ENCODE measurements at places on chromosomes 2 and 18.
A peak's percentile ranks its signal among the peaks of the same experiment; 100 is the strongest.

GRCh38 chr2:232385660-232386489 is 7.3 kb downstream of the ALPP start:
- DNase-seq = peak; percentile 42

DNA sequence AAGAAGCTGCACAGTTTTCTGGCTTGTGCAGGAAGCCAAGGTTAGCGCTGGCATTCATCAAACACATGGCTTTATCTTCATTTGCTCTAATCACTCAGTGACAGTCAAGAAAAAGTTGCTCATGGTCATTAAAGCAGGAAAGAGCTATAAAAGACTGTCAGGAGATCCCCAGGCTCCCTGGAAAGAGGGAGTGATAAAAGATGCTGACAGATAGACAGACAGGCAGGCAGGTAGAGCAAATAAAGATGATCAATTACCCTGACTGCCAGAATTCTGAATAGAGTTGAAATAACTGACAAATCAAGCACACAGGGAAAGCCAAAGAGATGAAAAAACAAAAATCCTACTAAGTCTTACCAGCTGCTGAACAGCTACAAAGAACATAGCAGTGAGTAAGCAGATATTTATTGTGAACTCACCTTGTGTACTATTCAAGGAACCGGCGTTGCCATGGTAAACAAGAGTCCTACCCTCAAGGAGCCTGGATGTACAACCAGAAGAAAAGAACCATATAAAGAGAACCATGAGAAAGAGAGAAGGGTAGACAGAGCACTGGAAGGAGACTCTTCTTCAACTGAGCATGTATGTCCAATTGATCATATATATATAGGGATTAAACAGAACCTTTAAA is 68.0 kb downstream of the RNF152 start:
- no peak for DNase-seq

DNA sequence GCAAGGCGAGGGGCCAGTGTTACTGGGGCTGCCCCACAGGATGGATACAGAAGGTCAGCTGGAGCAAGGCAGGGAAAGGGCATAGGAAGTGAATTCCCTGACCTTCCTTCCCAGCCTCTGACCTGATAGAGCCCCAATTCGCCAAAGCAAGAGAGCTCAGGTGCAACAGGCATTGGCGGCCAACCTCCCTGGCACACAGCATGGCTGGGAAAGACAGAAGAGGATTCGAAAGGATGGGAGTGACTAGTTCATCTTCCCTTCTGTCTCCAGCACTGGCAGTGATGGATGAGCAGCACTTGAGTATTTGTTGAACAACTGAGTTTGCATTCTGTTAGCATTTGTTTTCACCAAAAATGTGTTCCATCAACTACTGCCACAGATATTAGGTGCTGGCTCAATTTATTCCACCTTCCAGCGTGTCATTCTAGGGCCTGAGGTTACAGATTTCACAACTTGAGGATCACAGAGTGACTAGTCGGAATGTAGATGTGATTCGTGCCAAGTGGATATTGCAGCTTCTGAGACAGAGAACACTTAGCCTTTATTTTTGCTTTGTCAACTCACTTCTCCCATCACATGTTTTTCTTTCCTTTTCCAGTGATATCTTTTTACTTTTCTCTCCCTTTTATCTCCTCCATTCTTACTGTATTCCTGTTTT is 6.2 kb downstream of the COPS8 start:
- DNase-seq = no peak

DNA sequence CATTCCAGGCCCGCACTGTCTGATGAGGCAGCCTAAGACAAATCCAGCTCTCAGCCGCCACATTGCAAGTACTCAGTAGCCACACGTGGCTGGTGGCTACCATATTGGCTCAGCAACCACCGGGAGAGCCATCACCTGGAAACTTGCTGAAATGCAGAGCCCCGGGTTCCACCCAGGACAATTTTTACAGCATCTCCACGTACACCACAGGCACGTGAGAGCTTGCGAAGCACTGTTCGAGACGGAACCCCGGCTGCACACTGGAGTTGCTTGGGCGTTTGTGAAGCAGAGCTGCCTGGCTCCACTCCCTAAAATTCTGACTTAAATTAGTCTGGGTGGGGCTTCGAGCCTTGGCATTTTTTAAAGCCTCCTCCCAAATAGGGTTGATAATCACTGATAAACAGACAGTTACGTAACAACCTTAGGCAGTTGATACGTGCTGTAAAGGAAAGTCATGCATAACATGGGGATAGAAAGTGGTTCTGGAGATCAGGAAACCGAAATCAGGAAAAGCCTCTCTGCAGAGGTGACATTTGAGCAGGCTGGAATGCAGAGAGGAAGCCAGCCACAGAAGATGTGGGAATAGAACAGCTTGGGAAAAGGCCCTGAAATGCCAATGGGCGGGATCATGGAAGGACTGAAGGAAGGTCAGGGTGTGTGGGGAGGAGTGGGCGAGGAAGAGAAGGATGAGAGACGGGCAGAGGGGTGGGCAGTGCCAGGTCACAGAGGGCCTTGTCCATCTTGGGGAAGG is 6.2 kb downstream of the ASAP2 start:
- DNase-seq = no peak

- no peak for DNase-seq
These were observed 400.2 kb upstream of the SETBP1 start for GRCh38 chr18:44280479-44280878.

DNA sequence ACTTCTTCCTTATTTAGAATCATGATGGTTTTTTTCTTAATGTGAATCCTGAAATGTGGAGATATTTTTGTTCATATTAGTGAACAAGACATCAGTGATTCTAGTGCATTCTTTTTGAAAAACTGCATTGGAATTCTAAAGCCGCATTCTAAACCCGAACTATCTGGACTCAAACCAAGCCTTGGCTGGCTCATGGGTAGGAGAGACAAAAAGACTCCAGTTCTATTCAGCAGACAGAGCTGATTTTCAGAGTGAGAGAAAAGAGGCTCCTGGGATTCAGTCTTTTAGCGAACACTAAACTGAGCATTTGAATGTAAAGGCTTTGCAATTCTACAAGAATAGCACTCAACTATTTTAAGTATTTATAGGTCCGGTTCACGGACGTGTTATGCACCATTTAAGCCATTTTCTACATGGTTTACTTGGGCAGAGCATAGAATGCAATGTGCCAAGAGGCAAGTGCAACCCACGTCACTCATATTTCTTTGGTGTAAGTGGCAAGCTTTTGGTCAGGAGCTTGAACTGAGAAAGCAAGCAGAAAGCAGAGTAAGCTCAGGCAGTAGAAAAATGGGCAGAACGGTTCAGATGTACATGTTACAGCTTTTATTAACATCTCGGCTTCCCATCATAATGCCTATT is 227.3 kb upstream of the RAB12 start:
- no peak for DNase-seq

DNA sequence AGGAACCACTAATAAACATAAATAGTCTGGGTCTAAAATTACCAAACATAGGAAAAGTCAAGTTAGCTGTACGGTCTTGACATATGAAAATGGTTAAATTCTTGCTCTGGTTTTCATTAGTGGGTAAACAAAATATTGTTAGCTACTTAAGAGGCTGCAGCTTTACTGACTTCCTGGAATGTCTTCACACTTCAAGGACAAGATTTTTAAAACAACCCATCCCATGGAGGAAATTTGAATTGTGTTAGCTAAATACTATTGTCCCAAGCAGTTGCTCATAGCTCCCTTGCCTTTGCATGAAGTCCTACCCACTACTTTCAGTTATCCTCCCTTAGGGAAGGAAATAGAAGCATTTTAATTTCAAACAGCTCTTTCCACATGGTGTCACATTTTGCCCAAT is 128.5 kb downstream of the EPHA4 start:
- DNase-seq = peak; percentile 37

GRCh38 chr2:181164699-181165098 is 184.3 kb downstream of the UBE2E3 start:
- DNase-seq = no peak

DNA sequence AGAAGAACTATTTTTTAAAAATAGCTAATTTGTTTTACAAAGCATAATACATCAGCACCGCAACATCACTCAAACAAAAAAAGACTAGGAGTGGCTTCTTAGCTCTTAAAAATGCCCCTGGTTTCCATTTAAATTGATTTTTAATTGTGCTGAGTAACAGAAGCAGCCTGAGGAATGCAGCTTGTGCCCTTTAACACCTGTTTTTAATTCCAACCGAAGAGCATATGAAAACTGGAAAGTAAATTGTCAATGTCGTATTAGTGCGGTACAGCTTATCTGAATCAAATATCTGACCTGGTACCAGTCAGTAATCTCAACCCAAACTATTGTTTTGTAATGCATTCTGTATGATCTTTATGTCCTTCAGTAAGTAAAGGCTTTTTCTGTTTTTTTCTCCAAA is 13.2 kb upstream of the CD302 start:
- DNase-seq = no peak

DNA sequence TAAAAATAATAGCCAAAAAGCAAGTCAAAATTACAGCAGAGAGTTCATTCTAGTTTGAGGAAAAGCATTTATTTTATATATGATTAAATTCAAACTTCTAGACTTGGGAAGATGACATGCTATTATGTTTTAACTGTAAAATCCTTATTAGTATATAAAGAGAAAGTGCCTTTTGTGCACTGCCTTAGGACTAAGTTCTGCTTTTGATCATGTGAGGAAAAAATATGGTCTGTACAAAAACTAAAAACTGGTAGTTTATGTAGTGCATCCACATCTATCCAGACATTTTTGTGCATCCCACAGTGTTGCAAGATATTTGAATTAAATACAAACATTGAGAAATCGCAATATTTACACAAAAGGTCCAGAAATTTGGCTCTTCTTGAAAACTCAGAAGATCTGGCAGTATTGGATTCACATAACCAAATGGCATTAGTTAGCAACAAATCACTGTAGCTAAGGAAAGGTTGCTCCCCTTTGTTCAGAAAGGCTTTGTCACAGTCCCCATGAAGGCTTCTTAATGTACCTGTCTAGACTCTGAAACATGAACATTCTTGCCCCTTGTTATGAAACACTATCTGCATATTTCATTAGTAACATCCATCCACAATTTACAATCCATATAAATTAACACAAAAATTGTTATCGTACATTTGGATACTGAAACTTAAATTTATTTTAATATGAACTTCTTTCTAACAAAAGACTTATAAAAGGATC is 2.2 kb downstream of the MMADHC start:
- no peak for DNase-seq

GRCh38 chr18:78169174-78169864 is 810.3 kb upstream of the SALL3 start:
- no peak for DNase-seq

GRCh38 chr2:158325031-158325781 is 131.3 kb downstream of the CCDC148 start:
- no peak for DNase-seq

GRCh38 chr18:56884511-56884910 is 233.4 kb downstream of the WDR7 start:
- DNase-seq = no peak

- DNase-seq = no peak
These were observed 32.4 kb upstream of the TMEM131 start for GRCh38 chr2:98028101-98028561.

DNA sequence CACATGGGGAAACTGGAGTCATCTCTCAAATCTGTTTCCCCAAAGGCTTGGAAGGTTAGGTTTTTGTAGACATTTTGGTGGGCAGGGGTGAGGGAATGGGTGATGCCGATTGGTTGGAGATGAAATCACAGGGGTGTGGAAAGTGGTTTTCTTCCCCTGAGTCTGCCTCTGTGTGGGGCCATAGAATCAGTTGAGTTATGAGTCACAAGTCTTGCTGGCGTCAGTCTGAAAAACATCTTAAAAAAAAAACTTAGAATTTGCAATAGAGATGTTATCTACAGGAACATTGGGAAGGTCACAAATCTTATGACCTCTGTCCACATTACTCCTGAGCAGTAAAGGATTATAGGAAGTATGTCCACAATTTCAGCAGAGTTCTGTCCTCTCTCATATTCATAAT is 314.6 kb downstream of the CNTNAP5 start:
- peak; percentile 10 for DNase-seq

DNA sequence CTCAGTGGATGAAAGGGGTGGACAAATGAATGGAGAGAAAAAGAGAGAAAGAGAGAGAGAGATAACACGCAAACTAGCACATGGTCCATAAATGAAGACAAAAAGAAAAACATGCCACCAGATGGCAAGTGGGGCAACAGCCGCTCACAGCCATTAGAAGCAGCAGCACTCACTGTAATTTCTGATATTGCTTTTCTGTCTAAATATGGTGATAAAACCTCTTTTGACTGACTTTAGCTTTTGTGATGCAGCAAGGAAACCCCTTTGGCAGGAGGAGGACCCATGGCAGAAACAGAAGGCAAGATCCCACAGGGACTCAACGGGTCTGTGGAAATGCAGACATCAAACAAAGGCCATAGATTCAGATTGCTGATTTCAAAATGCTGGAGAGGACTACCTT is 88.0 kb upstream of the CDH20 start:
- DNase-seq = no peak

DNA sequence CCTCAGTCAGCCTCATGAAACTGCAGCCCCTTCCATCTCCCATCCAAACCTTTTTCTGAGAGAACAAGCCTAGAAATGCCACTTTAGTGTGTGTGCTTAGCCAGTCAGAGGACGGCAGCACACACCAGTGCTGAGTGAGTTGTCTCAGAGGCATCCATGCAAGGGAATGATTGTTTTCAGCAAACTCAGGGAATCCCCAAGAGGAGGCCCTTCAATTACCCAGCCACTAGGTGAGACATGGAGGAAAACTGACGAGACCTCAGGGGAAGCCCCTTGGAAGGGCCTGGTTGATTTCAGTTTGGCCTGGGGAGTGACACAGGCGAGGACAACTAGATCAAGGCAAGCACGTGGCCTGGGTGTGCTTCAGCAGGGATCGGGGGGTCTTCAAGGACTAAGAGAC is 49.7 kb downstream of the APOB start:
- DNase-seq = no peak

- no peak for DNase-seq
These were observed 2.5 kb upstream of the ASIC4 start for GRCh38 chr2:219511547-219512325.

DNA sequence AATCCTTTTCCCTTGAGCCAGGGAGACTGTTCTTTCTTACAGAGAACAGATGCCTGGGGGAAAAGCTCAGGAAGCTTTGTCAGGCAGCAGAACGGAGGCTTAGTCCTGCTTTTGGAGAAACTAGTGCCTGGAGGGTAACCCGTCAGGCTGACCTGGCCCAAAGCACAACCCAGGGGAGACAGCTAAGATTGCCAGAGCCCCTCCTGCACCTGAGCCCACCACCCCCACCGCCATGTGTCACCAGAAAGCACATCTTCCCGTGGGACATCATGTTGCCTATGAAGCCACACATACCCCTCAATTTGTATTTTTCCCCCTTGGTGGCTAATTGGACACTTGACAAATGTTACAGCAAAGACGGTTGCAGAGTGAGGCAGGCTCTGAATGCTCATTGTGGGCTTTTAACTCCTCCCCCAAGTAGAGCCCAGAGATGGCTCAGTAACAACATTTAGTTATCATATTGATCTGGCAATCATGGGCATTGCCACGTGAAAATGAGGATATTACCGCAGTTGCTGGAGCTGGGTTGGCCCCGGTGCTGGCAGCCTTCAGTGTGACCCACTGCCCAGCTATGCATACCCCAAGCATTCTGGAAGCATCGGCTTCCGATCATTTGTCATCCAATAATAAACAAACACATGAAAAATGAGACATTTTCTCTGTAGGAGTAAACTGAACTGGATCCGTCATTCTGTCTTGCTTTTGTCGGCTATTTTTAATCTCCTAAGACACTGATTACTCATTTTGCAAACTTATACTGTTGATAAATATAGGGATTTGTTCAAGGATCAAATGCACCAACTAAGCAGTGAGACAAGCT is 229.5 kb downstream of the ATAD2B start:
- no peak for DNase-seq

All from fibroblast of skin of left biceps (primary cell).